ENCODE measurements at places on chromosomes 5 and 9. TPM values are rescaled to one million over a fixed set of nuclear protein-coding genes. Genes with fewer than 3 reads are reported as not detected.

GRCh38 chr5:6202968-6203365 lies 175.4 kb downstream of the MED10 start:
- no peak for DNase-seq

DNA sequence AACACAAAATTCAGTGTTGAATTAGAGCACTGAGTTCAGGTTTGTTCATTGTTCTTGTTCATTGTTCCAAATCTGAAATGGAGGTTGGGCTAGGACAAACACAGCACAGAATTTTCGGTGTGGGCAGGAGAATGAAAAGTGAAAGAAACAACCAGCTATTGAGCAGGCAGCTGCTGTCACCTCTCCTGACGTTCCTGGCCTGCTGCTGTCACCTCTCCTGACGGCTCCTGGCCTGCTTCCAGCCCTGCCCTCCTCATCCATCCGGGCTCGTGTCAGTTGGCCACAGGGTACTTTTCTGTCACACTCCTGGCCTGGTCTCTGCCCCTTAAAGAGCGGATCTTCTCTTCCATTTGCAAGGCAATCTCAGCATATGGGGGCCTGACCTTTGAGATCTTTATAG lies 45.2 kb upstream of the CKMT2 start:
- peak; percentile 86 for DNase-seq

DNA sequence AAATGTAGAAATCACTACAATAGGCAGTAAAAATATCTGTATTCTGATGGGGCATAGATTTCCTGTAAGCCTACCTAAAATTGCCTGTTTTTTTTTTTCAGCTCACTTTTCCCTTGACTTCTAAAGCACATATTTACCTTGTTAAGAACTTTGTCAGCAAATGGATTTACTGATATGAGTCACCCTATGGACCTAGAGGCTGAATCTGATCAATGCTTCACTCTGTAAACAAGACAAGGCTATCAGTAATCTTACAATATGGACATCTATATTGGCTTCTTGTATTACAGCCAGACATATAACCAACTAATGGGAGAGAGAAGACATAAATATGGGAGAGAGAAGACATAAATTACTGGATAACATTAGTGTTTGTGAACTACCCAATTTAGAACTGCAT lies 792.7 kb upstream of the CHD1 start:
- DNase-seq: no peak

GPR151 gene
- total RNA-seq: not detected

OLFM1 gene
- 5.9 TPM for total RNA-seq

RANBP3L gene
- 5.0 TPM for total RNA-seq

DNA sequence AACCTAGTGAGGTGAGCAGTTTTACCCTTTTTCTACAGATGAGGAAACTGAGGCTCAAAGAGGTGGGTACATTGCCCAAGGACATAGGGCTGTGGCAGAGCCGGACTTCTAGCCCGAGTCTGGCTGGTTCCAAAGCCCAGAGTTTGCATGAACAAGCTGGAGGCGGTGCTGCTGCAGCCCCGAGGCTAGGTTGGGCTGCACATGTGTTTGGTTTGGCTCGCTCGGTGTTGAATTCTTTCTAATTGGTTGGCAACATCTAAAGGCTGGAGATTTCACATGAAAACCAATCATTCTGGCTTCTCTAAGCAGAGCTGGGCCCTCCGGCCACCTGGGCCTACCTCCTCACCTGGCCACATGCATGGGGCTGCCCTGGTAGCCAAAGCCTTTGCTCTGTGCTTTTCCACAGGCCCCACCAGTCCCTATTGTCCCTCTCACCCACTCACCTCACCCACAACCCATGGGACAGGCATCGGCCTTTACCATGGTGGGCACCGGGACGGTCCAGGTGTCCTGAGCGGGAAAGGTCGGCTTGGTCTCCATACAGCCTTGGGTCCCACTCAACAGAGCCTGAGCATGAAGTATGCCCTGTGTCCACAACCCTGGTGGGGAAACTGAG lies 262.3 kb downstream of the NSG2 start:
- DNase-seq: no peak

GRCh38 chr9:95874989-95875304 lies 544 bp upstream of the ERCC6L2 start:
- DNase-seq: peak; percentile 62

PKD2L2 gene
- total RNA-seq: not detected

- no peak for DNase-seq
Observed at GRCh38 chr5:55638455-55638854, 73.7 kb downstream of the SLC38A9 start.

BRIX1 gene
- total RNA-seq: 8.3 TPM

- DNase-seq: no peak
Observed at GRCh38 chr5:151703227-151703626, 16.5 kb upstream of the SPARC start.

IL4 gene
- not detected for total RNA-seq

GALNT12 gene
- total RNA-seq: not detected

SLC6A3 gene
- not detected for total RNA-seq

DNA sequence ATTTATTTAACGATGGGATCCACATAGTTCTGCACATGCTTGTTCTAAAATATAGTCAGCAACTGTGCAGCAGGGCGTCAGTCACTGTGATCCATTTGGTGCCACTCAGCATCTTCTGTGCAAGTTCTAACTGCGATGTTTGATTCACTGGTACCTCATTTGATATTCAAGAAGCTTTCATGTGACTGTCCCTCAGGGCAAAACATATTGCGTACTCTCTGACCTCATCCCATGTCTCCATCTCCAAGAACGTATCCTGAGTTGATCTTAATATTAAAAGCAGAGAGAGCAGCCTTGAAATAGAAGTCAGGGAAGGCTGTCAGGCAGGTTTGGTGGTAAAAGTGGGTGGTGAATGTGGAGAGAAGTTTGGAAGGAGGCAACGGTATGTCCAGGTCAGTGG lies 116.5 kb upstream of the ATP10B start:
- no peak for DNase-seq

GRCh38 chr5:80917631-80918030 lies 42.5 kb upstream of the RASGRF2 start:
- DNase-seq: no peak

- DNase-seq: no peak
Observed at GRCh38 chr5:167105941-167106340, 1185.5 kb upstream of the WWC1 start.

DNA sequence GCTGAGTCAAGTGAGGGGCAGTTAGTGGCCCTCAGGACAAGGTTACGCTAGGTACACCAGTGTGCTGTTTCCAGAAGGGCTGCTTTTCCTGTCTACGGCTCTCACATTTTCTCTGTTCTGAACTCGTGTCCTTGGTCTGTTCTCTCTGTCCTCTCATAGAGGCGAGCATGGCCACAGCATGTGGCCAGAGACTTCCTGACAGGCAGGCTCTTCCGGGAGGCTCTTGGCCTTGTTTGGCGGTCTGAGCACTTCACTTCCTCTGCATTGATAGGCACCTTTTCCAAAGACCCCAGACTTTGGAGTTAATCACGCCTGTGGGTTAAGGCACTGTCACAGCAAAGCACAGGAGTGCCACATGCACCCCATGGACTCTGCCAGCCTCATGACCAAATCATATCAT lies 1.2 kb downstream of the CKMT2 start:
- DNase-seq: no peak

DNA sequence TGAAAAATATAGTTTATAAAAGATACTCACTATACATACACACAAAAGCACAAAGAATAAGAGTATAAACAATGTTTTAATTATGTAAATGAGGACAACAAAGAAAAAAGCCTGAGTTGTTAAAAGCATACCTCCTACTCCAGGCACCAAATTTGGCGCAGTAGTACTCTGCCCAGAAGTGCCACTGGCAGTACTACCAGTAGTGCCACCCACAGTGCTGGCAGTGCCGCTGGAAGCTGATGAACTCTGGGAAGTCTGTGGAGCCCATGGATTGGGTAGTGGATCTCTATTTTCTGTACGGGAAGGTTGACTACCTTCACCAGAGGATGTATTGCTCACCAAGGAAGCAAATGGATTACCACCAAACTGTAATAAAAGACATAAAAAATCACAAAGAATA lies 30.2 kb downstream of the UBQLN1 start:
- DNase-seq: no peak

- no peak for DNase-seq
Observed at GRCh38 chr5:137589185-137589584, 90.1 kb upstream of the SPOCK1 start.

GRCh38 chr5:126488443-126489065 lies 65.3 kb downstream of the GRAMD2B start:
- no peak for DNase-seq

DNA sequence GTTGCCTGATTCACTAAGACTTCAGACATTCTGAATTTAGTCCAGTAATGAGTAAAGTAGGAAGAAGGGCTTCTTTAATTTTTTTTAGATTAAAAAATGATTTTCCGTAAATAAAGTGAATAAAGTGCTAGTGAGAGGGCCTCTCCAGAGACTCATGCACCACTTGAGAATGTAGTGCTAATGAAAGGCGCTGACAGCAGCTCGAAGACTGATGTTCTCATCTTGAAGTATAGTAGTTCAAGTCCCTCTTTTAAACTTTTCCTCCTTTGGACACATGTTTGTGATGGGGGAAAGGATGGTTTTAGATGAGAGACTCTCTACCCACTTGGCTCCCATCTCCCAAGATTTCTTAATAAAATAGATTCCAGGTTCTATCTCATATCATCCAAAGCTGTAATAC lies 48.5 kb downstream of the G3BP1 start:
- no peak for DNase-seq

- no peak for DNase-seq
Observed at GRCh38 chr9:20980832-20981455, 50.5 kb downstream of the HACD4 start.

RAB3C gene
- total RNA-seq: 1.3 TPM

NDST1 gene
- 38.1 TPM for total RNA-seq

DNA sequence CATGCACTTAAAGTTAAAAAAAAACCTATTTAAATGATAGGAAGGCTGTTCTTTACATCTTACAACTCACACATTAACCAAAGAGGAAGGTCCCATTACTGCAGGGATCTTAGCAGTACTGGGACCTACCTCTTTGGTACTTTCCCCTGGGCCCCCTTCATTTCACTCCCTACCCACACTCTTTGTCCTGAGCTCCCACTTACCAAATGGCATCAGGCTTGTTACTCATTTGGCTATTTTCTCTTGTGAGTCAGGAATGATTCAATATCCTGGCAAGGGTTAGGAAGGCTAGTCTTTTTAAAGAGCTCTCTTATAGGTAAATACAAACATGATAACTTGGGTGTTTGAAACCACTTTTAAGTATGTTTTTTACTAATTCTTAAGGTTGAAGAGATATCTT lies 117.4 kb upstream of the ELL2 start:
- DNase-seq: no peak

GRCh38 chr5:137218471-137218870 lies 280.7 kb downstream of the SPOCK1 start:
- no peak for DNase-seq
